ENCODE measurements at places on chromosomes 13 and 19.
A peak's percentile ranks its signal among the peaks of the same experiment; 100 is the strongest.

DNA sequence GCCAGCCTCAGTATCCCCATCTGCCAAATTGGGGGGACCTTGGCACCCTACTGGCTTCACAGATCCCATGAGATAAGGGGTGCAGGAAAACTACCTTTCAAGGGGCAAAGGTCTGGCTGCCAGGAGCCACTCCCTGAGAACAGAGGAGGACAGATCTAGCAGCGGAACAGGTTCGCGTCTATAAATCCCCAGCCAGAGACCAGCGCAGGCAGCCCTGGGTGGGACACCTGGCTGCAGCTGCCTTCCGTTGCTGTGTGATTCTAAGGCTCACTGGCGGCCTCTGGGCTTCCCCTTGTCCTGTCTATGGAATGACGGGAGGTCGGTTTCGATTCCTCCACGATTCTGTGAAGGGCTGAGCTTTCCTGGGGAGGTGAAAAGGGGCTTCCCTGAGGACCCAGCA, 7.3 kb downstream of the RELB start:
- DNase-seq = no peak

DNA sequence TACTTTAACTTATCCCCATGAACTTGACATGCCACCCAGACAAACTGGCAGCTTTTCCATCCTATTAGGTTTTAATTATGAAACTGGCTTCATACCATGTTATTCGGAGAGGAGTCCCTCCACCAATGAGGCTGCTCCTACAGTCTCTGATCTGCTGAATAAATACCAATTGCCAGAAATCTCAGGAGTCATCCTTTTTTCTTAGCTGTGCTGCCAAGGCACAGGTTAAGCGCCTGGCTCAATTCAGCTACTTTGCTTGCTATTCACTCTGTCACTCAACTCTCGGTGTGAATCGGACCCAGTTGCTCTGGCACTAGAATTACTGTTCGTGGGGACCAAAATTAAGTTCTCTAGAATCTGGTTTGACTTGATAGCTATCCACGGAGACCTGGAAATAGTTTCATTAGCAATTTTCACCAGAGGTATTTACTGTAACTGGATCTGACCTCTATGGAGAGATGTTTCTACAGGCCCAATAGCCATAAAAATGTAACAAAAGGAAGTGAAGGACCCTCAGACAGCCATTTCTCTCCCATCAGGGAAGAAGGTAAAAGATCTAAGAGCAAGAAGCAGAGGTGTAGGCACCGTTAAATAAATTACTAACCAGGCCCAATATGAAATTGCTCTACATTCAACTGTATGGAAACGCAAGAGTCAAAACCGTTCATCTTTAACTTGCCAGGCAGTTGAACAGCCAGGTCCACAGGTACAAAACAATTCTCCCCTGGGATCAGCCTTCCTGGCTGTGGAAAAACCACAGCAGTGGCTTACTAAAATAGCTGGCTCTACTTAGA, 5.4 kb downstream of the ZC3H4 start:
- peak; percentile 53 for DNase-seq

DNA sequence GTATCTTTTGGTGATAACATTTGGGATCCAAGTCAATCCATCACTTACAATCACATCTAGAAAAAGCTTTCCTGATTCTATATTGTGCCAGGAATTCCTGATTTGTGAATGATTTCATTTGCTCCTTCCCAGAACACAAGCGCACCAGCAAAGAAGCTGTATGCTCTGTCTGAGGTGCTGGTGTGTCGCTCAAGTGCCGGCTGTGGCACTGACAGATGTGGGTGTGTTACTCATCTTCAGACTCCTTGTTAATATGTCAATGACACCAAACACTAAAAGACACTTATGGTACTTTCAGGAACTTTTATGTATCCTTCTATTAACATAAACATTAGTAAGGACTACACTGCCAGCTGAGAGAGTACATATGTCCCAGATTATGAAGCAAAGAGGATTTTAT, 429.1 kb downstream of the ITGBL1 start:
- DNase-seq = no peak

DNA sequence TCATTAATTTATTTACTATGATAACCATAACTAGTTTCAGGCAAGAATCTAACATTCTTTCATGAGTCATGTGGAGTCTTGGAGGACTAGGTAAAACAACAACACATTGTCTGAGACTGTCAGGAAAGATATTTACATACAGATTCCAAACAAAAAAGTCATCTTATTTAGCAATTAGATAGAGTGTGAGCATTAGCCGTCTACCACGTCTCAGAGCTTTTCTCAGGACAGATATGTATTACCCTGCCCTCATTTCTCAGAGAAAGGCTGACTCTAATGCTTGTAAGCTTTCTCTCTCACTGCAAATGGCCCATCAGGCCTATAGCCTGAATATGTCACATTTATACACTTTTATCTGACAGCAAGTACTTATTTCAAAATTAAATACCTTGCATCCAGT, 312.1 kb upstream of the PCDH20 start:
- no peak for DNase-seq

DNA sequence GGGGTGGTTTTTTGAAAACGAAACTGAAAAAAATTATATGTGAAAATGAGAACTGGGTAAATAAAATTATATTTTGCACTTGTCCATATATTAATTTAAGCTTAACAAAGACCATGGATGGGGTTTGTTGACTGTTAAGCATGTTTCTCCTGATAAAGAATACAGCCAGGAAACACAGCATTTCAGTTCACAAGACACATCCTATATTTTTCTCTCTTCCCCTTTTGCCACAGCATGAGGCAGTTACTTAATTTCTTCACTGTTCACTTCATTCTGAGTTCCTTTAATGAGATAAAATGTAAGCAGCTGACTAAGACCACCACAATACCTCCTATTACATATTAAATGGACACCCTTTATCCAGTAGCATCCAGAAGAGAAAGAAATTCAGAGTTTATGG, 64.0 kb downstream of the RXFP2 start:
- DNase-seq = no peak

- no peak for DNase-seq
Observed at GRCh38 chr19:7885818-7886217, 2.5 kb upstream of the LRRC8E start.

GRCh38 chr13:24894972-24895300, 131.0 kb downstream of the RNF17 start:
- DNase-seq = no peak

DNA sequence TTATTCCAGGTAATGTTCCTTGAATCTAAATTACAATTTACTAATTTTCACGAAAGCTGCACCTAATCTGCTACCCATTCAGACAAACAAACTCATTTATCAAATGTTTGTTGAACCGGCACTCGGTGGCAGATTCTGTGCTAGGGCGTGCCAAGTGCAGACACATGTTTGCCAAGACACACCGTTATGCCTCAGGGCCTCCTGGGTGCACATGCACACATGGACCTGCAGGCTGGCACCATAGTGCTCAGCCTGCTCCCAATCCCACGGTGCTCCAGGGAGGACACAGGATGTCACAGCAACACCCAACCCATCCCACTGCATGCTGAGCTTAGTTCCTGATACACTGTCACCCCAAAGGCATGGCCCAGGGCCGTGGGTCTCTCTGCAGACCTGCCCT, 7.7 kb downstream of the SCGB2B2 start:
- no peak for DNase-seq

DNA sequence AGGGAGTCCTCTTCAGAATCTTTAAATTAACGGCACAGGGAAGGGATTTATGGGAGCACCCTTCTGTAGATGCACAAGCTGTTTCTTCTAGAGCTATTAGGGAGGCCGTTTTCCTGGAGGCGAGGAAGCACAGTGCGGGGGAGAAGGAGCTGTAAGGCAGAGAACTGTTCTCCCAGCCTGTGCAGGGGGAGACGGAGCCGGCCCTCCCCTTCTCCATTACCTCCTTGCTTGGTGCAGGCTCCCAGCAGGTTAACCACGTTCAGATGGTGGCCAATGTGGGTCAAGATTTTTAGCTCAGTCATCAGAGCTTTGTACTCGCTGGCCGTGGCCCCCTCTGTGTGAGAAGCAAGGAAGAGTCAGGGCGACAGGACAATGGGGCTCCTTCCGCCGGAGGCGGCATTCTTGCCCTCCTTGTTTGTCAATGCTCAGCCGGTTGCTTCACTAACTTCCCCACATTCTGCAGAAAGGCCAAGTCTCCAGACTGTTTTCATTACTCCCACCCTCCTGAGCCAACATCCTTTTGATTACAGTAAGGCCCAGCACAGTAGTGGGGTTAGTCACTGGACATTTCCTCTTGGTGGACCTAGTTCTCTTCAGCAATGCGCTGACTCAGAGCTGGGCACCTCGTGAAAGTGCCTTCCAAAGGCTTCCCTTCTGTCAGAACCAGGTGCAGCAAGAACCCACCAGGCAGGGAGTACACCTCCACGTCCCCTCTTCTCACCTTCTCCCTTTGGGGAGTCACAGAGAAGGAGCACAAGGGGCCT, 165.4 kb downstream of the FLT1 start:
- no peak for DNase-seq

DNA sequence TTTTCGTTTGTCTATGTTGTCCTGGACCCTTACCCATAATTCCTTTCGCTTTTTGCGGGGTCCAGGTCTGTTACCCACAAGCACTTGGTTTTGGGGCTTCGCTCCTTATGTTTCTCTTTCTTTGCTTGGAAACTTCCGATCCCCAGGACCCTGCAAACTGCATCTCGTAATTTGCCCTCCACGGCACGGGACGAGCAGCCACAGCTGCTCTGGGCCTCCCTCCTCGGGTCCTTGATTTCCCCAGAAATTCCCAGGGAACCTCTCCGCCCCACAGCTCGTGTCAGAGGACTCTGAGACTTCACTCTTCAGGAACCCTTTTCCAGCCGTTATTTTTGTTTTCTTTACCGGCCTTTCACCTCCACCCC, 599 bp downstream of the SNRNP70 start:
- no peak for DNase-seq

DNA sequence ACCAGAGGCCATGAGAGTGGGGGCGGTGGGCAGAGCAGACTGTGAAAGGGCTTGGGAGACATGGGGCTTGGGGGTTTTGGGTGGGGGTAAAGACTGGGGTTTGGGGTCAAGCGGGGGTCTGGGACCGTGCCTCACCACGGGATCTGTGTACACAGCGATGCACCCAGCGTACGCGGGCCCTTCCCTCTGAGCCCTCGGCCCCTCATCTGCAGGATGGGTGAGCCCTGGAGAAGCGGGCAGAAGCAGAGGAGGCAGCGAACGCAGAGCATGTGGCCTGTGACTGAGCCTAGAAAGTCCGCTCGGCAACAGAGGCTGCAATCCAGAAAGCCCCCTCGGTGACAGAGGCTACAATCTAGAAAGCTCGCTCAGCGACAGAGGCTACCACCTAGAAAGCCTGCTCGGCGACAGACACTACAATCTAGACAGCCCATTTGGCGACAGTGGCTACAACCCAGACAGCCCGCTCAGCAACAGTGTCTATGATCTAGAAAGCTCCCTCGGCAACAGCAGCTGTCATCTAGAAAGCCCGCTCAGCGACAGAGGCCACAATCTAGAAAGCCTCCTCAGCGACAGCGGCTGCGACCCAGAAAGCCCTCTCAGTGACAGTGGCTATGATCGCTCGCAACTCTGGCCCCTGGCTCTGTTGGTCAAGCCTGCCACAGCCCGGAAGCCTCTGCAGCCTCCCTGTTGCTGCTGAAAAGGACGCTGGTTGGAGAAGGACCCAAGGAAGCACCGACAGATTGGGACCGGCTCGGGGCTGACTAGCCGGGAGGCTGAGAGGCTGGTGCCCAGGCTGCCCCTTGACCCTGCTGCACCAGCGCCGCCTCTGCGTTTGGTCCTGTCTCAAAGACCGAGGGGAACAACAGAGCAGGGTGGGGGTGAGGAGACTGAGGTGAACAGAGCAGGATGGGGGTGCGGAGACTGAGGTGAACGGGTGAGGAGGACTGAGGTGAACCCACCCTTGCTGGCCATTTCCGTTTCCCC, 68.6 kb downstream of the SPACA7 start:
- no peak for DNase-seq

GRCh38 chr19:2391118-2391725, 31.2 kb downstream of the TMPRSS9 start:
- peak; percentile 55 for DNase-seq

GRCh38 chr19:49468746-49469447, 5.1 kb upstream of the FLT3LG start:
- peak; percentile 88 for DNase-seq

DNA sequence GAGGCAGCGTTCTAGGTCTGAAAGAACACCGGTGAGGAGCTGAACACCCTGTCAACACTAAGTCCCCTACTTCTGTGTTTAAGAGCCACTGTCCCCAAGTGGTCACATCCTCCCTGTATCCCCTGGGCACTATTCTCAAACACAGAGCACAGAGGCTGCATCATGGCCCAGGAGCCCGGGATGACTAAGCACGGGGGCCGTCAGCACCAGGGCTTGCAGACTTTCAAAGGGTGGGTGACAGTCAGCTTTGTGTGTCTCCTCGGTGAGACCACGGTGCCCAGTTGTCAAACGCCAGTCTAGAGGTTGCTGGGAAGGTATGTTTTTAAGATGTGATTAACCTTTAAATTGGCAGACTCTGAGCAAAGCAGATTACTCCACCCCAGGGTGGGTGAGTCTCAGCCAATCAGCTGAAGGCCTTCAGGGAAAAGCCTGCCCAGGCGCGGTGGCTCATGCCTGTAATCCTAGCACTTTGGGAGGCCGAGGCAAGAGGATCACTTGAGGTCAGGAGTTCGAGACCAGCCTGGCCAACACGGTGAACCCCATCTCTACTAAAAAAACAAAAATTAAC, 8.0 kb downstream of the MAP2K2 start:
- DNase-seq = no peak

DNA sequence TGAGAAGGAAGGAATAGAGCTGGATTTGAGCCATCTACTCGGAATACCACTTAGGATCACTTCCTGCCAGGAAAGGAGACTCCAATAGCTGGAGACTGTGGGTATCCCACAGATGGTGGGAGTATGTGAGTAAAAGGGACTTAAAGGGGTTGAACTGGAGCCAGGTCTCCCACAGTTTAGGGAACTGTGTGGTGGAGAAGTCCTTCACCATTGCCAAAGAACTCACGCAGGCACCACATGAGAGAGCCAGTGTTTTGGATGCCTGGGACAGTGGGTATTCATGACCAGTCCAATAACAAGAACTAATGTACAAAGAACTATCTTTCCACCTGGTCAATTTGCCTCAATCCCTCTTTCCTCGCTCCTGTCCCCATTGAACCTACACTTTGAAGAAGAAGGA, 24.4 kb upstream of the MYCBP2 start:
- no peak for DNase-seq

- DNase-seq = no peak
Observed at GRCh38 chr19:1222394-1222793, 15.4 kb downstream of the CBARP start.

GRCh38 chr13:30966101-30966500, 33.6 kb downstream of the TEX26 start:
- no peak for DNase-seq

GRCh38 chr13:44024846-44025195, 145.1 kb downstream of the LACC1 start:
- DNase-seq = no peak

- no peak for DNase-seq
Observed at GRCh38 chr13:106284358-106284757, 251.1 kb downstream of the EFNB2 start.

- no peak for DNase-seq
Observed at GRCh38 chr13:113393226-113393562, 29.3 kb upstream of the GRTP1 start.

GRCh38 chr13:98280176-98280510, 103.1 kb upstream of the RNF113B start:
- no peak for DNase-seq

- DNase-seq = no peak
Observed at GRCh38 chr19:45539459-45539858, 32.2 kb downstream of the VASP start.

GRCh38 chr13:45752510-45752909, 50.4 kb downstream of the CBY2 start:
- DNase-seq = no peak

- no peak for DNase-seq
Observed at GRCh38 chr19:57110592-57111328, 9.0 kb upstream of the USP29 start.

GRCh38 chr19:16698914-16699313, 20.7 kb upstream of the NWD1 start:
- no peak for DNase-seq

Data from DMS79 treated with DMSO at 0.1 percent for 48 hours (cell line).